ENCODE measurements at places on chromosomes 7 and 10. TPM values are rescaled to one million over a fixed set of nuclear protein-coding genes. Genes with fewer than 3 reads are reported as not detected.
A peak's percentile ranks its signal among the peaks of the same experiment; 100 is the strongest.

DNA sequence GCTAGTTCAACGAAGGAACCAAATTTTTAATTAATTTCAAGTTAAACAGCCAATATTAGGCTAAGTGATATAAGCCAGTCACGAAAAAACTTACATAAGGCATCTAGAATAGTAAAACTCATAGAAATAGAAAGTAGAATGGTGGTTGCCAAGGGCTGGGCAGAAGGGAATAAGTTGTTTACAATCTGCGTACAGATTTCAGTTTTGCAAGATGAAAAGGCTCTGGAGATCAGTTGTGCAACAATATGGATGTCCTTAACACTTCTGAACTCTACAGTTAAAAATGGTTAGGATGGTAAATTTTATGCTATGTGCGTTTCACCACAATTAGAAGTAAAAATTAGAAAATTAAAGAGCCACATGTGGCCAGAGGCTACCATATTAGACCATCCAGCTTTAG lies 13.3 kb downstream of the SCRN1 start:
- peak; percentile 34 for DNase-seq

The RPP30 gene
- 45.8 TPM for total RNA-seq

DNA sequence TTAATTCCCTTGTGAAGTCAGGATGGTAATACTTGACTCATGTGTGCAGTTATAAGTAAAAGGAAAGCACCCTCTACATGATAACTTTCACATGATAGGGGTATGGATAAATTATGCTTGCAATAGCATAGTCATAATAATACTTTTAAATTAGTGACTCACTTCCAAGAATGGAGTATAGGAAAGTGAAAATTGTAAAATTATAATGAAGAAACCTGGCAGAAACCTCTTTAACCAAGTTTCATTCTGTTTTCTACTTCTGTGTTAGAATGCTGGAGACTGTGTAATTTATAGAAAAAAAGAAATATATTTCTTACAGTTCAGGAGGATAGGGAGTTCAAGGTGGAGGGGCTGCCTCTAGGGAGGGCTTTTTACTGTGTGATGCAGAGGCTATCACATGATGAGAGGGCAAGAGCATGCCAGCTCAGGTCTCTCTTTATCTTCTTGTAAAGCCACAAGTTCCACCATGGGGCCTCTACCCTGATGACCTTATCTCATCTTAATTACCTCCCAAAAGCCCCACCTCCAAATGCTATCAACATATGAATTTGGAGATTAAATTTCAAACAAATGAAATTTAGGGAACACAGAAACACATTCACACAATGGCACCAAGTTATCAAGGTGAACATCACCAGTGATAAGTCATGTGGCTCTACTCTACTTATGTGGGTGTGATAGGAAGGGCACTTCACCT lies 43.2 kb downstream of the HDAC9 start:
- DNase-seq: no peak

DNA sequence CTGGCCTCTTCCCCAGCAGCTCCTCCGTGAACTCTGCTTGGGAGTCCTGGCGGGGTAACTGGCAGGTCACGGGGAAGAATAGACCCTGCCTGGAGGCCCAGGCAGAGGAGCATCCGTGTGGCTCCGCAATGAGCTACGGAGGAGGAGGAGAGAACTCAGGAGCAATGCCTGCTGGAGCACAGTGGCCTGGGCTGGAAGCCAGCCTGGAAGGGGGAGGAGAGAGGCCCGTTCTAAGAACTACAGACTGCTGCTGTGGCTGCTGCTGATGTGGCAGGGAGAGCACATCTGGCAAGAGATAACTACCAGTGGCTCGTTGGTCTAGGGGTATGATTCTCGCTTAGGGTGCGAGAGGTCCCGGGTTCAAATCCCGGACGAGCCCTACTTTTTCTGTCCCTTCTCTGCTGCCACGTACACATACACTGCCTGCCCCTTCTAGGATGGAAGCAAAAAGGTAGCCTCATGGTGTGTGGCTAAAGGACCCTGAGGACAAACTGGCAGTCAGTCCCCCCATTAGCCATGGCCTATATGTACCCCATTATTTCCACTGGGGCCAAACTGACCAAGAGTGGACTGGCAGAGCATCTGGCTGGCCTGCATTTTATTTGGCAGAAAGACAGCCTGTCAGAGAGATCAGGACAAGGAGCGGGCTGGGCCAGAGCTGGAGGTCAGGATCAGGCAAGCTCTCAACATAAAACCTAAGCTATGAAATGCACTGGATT lies 7.7 kb upstream of the OPN1SW start:
- DNase-seq: peak; percentile 89

DNA sequence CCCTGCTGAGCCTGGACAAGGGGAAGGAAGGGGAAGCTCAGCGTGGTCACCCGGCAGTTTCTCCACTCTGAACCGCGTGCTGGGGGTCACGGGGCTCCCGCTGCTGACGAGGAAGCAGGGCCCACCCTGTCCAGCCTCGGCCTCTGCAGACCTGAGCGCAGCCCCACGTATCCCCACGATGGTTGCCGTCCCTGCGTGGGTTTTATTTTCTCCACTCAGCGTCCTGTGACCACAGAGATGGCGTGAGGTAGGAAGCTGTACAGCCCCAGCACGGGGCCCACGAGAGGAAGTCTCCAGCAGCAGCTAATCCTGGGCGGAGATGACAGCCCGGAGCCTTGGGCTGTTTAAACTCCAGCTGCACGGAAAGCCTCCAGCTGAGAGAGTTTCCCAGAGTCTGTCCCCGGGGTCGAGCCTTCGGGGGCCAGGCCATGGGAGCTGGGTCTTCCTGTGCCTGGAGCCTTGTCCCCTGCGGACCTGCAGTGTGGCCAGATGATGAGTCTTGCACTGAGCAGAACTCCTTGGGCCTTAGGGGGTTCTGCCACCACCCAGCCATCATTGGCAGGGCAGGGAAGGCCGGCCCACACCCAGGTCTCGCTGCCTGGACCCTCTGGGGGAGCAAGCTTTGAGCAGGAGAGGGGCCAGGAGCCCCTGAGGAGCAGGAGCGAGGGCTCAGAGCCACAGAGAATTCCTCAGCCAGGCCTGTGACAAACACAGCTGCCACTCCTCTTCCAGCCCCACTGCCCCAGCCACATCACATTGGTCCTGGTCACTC lies 72.8 kb upstream of the FAM20C start:
- no peak for DNase-seq

DNA sequence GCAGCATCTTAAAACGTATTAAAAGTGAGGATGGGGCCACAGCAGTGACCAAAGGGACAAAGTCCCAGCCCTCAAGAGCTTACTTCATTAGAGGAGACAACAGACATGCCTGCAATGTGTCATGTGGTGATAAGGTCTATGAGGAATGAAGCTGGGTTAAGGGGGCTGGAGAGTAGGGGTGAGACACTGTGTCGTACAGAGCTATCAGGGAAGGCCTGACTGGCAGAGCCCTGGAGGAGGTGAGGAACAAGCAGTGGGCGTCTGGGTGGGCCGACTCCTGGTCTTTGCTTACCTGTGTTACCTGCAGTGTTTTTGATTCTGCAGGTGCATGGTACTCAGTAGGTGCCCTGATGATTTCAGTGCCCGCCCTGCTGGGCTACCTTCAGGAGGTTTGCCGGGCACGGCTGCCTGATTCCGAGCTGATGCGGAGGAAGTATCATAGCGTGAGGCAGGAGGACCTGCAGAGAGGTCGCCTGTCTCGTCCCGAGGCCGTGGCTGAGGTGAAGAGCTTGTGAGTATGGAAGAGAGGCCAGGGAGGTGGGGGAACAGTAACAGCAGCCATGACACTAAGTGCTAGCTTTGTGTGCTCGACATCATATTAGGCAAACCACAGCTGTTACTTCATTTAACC lies 7.6 kb downstream of the ZFYVE27 start:
- DNase-seq: no peak

DNA sequence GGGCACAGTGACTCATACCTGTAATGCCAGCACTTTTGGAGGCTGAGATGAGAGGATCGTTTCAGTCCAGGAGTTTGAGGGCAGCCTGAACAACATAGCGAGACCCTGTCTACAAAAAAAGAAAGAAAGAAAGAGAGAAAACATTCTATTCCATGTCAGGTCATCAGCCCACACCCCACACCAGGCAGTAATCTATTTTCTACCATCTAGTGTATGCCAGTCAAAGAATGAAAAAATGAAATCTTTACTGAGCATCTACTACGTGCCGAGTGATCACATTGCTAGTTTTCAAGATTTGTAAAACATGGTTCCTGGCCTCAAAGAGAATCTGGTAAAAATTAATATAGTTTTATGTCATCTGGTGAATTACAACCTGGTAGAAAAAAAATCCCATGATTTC lies 3.1 kb upstream of the EPHB4 start:
- DNase-seq: no peak

DNA sequence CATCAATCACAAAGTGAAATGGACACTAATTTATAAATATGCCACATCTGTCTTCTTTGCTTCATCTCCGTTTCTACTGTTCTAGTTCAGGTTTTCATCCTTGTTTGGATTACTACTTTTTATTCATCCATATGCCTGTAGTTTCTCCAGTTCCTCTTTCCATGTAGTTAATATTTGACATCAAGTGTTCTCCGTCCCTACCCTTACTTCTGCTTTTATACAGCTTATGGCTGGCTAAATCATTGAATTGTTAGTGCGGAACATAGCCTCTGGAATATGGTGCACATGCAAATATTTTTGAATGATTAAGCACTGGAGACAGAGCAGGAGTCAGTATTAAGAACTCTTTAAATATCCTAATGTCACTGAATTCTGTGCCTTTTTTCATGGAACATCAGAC lies 230.0 kb upstream of the PPP1R3A start:
- no peak for DNase-seq

The LRMDA gene
- not detected for total RNA-seq

DNA sequence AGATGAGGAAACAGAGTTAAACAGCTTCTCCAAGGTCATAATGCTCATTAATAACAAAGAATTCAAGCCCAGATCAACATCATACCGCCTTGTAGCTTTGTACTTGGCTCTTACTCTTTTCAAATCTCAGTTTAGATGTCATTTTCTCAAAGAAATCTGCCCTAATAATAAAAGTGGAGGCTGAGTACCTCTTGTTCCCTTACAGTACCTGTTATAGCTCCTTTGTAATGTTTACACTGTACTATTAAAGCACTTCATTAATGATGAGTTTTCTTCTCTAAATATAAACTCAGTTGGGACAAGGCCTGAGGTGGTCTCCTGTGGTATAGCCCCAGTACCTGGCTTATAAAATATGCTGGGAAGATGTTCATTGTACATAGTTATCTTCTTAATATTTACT lies 7.8 kb downstream of the SMNDC1 start:
- DNase-seq: no peak

The ZNF503 gene
- 0.83 TPM for total RNA-seq

The IFIT1B gene
- total RNA-seq: not detected

DNA sequence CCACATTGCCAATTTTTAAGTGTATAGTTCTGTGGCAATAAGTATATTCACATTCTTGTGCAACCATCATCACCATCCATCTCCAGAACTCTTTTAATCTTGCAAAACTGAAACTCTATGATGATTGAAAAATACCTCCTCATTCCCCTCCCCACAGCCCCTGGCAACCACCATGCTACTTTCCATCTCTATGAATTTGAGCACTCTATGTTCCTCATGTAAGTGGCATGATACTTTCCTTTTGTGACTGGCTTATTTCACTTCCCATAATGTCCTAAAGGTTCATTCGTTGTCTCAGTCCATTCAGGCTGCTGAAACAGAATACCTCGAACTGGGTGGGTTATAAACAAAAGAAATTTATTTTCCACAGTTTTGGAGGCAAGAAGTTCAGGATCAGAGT lies 23.4 kb upstream of the EGR2 start:
- no peak for DNase-seq

The NT5C2 gene
- 60.0 TPM for total RNA-seq

DNA sequence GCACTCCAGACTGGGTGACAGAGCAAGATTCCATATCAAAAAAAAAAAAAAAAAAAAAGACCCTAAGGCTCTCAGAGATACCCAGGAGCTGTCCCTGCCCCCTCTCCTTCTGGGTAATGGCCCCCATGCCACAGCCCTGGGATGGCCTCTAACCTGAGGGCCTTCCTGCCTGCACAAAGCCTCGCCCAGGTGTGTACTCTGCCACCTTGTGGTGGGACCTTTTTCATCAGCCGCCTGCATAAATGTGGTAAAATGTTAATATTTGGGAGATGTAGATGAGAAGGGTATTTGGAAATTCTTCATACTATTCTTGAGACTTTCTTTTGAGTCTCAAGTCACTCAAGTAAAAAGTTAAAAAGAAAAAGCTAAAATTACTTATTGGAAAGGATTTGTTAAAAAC lies 46.3 kb upstream of the RNF216 start:
- DNase-seq: no peak

The KCNIP2 gene
- total RNA-seq: not detected

The UPK3B gene
- total RNA-seq: not detected

GRCh38 chr10:102396317-102396650 lies 779 bp downstream of the NFKB2 start:
- no peak for DNase-seq

- DNase-seq: no peak
These were observed 366.3 kb upstream of the CHRM2 start for GRCh38 chr7:136502162-136502561.

The ZC3HAV1L gene
- 4.7 TPM for total RNA-seq

DNA sequence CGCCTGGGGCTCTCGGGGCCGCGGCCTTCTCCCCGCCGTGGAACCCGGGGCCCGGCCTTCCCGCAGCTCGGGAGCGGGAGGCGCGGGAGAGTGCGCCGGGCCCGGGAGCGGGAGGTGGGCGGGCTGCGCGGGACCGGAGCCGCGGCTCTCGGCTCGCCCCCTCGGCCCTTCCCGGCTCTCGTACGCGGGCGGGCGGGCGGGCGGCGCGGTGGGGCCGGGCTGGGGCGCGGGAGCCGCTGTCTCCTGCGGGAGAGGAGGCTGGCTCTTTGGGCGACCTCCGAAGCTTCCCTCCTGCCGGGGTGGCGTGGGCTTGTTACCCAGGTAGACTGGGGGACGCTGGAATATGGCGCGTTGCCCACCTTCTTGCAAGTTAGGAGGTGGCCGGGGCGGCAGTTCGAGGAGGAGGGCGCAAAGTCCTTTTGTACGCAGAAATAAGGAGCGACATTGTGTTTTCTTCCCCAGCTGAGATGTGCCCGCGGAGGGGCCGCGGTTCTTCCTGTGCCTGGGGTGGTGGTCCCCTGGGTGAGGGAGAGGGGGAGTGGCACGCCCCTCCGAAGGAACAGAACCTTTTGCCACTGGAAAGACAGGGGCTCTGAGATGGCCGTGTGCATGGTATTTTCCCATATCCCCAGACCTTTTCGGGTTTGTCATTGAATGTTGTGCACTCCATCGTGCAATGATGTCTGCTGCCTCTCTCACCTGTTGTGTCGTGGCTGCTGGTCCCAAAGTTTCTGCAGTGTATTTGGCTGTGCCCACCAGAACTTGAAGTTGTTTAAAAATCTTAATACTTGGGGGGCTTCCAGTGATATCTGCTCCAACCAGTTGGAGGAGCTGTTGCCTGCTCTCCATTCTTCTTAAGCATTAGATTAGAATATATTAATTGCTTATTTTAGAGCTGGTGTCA lies 844 bp downstream of the NRF1 start:
- peak; percentile 53 for DNase-seq

The SLC13A1 gene
- not detected for total RNA-seq

All from IMR-90 (cell line).